IMR-90 (cell line): ENCODE measurements at places on chromosomes 6 and 20. TPM values are rescaled to one million over a fixed set of nuclear protein-coding genes. Genes with fewer than 3 reads are reported as not detected.

Gene DAAM2
- total RNA-seq = 12.9 and 13.1 TPM in 2 replicates

Gene SLC17A4
- not detected in 2 replicates for total RNA-seq

Gene FOXO3
- 35.3 and 38.7 TPM in 2 replicates for total RNA-seq

Gene EYS
- total RNA-seq = under 0.01 TPM in 2 replicates

Gene HLA-DMB
- 0.18 and 0.28 TPM in 2 replicates for total RNA-seq

Gene TSBP1
- not detected in 2 replicates for total RNA-seq

Gene KCNQ2
- total RNA-seq = not detected in 2 replicates

Gene HTR1B
- under 0.01 and 0.36 TPM in 2 replicates for total RNA-seq

Gene ASXL1
- total RNA-seq = 29.9 and 33.3 TPM in 2 replicates

Gene ASIP
- total RNA-seq = not detected in 2 replicates

Gene DPPA5
- not detected in 2 replicates for total RNA-seq

Gene SPATS1
- total RNA-seq = not detected in 2 replicates

Gene MEP1A
- total RNA-seq = not detected in 2 replicates

Gene PAK5
- not detected in 2 replicates for total RNA-seq

Gene VSTM2L
- total RNA-seq = under 0.01 and 0.18 TPM in 2 replicates
